ENCODE measurements at places on chromosomes 11 and 22. TPM values are rescaled to one million over a fixed set of nuclear protein-coding genes. Genes with fewer than 3 reads are reported as not detected.

Gene PGR
- 0.35 TPM for total RNA-seq

Gene PHLDA2
- total RNA-seq = 0.16 TPM

Gene DTX4
- total RNA-seq = 16.3 TPM

Gene UPK3A
- not detected for total RNA-seq

Gene SNX32
- total RNA-seq = 0.58 TPM

Gene BRSK2
- total RNA-seq = 77.6 TPM

Gene TRPM5
- 0.70 TPM for total RNA-seq

Gene SEC14L2
- 3.4 TPM for total RNA-seq

Gene SYT9
- total RNA-seq = 1.5 TPM

DNA sequence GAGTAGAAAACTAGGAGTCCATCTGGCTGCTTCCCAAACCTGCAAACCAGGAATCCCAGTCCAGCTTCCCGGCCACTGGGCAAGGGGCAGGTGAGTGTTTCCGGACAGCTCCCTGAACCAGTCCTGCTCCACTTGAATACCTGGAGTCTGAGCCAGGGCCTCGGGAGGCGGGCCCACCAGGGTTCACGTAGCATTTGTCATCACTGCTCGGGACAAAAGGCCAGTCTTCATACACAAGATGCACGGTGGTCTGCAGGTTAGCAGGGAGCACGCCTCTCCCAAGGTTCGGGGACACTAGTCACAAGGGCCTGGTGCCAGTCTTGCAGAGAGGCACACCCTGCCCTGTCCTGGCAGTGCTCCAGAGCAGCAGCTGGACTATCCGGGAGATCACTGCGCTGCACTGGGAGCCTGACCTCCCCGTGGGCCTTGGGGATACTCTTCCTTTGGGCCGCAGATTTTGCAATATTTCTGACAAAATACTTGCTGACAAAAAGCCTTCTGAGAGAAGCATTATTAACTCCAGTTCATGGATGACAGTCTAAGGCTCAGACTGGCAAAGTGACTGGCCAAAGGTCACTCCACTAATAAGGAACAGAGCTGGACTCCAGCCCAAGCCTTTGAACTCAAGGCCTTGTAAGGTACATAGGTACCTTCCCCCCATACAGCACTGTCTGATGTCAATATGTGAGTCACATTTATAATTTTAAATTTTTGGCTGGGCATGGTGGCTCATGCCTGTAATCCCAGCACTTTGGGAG is 25.1 kb downstream of the CD6 start:
- H3K36me3 ChIP-seq = no peaks in the 10 kb centered on the region
- H3K27ac ChIP-seq = peak overlapping the region; percentile 71
- H3K4me3 ChIP-seq = no peak overlapping the region
- DNase-seq = peak; percentile 87
- H3K27me3 ChIP-seq = no peaks in the 10 kb centered on the region

- H3K4me3 ChIP-seq = no peak overlapping the region
- H3K4me1 ChIP-seq = no peaks in the 10 kb centered on the region
- H3K27me3 ChIP-seq = no peaks in the 10 kb centered on the region
- no peak for DNase-seq
- H3K36me3 ChIP-seq = no peaks in the 10 kb centered on the region
Observed at GRCh38 chr22:33389936-33390335, 331.8 kb upstream of the SYN3 start.

GRCh38 chr11:1256257-1257045 is 33.6 kb downstream of the MUC5B start:
- DNase-seq = no peak
- H3K4me3 ChIP-seq = no peak overlapping the region
- no peaks in the 10 kb centered on the region for H3K27me3 ChIP-seq
- H3K27ac ChIP-seq = no peak overlapping the region
- no peaks in the 10 kb centered on the region for H3K4me1 ChIP-seq
- H3K36me3 ChIP-seq = no peaks in the 10 kb centered on the region

DNA sequence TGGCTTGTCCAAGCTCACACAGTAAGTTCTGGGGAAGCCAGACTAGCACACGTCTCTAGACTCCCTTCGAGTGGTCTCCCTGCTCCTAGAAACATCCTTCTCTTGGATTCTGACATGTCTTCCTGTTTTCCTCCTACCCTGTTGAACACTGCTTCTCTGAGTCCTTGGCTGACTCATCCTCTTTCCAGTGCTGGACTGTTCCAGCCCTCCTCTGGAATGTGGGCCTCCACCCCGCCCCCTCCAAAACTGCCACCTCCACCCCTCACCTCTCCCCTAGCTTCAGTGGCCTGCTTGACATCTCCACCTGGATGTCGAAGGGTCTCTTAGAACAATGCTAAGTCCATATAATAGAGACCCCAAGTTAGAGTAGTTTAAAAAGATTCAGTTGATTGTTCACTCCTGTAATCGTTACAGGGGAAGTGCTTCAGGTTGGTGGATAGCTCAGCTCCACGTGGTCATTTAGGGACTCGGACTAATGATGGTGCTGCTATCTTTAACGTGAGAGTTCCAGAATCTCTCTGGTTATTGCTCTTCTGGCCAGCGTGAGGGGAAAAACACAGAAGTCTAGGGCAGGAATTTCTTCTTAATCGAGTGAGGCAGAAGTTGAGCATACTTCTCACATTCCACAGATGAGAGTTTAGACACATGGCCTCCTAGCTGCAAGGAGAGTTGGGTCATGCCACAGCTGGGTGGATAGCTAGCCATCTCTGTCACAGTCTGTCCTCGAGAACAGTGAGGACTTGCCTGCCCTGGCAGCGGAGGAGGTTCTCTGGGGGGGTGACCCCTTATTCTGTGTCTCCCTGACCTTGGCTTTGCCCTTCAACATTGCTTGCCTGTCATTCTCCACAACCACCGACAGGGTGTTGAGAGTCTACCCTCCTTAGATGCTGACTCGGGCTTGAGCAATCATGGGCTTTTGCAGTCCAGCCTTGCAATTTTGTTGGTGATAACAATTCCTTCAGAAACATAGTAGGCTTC is 4.7 kb upstream of the C11orf96 start:
- no peak overlapping the region for H3K27ac ChIP-seq
- H3K4me3 ChIP-seq = no peak overlapping the region
- no peaks in the 10 kb centered on the region for H3K36me3 ChIP-seq
- no peaks in the 10 kb centered on the region for H3K27me3 ChIP-seq

GRCh38 chr22:45321827-45322226 is 12.1 kb downstream of the FAM118A start:
- no peak overlapping the region for H3K4me3 ChIP-seq
- H3K36me3 ChIP-seq = no peaks in the 10 kb centered on the region
- H3K4me1 ChIP-seq = no peaks in the 10 kb centered on the region
- H3K27me3 ChIP-seq = no peaks in the 10 kb centered on the region

DNA sequence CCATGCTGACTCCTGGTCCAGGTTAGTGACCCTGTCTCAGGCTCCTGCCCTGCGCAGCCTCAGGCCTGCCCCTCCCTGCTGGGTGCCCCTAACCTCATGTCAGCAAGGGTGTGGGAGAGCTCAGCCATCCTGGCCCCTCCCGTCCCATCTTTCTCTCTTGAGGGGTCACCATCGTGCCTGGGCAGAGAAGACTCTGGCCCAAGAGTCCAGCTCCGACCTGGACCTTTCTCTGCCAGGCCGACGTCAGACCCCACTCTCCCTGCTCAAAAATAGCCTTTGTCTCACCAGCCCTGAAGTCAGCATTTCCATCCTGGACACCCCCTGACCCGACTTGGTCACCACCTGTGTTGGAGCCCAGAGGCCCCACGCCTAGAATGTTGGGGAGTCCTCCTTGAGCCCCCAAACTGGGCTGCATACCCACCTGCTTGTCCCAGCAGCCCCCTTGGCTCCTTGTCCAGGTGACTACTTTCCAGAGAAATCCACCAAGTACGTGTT is 4.9 kb downstream of the SCGB1C1 start:
- H3K36me3 ChIP-seq = peaks cover 15% of the 10 kb centered on the region
- no peaks in the 10 kb centered on the region for H3K27me3 ChIP-seq
- DNase-seq = peak; percentile 31
- no peak overlapping the region for H3K27ac ChIP-seq
- no peak overlapping the region for H3K4me3 ChIP-seq

- H3K4me3 ChIP-seq = no peak overlapping the region
- H3K36me3 ChIP-seq = no peaks in the 10 kb centered on the region
- no peaks in the 10 kb centered on the region for H3K4me1 ChIP-seq
- H3K27me3 ChIP-seq = no peaks in the 10 kb centered on the region
- no peak for DNase-seq
Observed at GRCh38 chr22:49380095-49380827, 447.4 kb downstream of the BRD1 start.

DNA sequence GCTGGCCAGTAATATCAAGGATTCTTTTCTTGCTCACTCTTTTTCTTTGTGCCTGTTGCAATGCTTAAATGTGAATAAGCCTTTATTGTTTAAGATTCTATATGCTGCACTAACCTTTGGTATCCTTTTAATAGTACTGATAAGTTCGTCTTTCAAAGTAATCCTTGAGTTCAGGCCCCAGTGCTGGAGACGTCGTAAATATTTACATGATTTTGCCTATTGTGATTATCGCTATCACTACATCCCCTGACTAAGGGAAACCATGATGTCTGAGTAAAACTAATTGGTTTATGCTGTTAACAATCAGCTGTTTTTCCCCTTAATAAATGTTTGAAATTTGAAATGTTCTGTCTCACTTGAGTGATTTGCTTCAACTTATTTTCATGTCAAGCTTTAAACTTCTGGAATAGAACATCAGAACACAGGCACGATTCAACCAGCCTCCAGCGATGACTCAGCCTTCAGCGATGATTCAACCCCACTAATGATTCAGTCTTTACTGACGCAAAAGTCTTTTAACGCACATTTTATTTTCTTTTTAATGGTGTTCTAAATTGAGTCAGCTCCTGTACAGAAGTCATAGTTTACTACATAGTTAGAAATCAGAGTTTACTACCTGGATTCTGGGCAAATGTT is 3.9 kb downstream of the HTATIP2 start:
- no peaks in the 10 kb centered on the region for H3K4me1 ChIP-seq
- DNase-seq = no peak
- H3K27me3 ChIP-seq = no peaks in the 10 kb centered on the region
- H3K36me3 ChIP-seq = no peaks in the 10 kb centered on the region
- H3K4me3 ChIP-seq = no peak overlapping the region

GRCh38 chr22:47775686-47776085 is 1013.2 kb downstream of the TBC1D22A start:
- no peaks in the 10 kb centered on the region for H3K36me3 ChIP-seq
- no peak for DNase-seq
- H3K27me3 ChIP-seq = no peaks in the 10 kb centered on the region
- no peak overlapping the region for H3K4me3 ChIP-seq
- H3K4me1 ChIP-seq = no peaks in the 10 kb centered on the region
- H3K27ac ChIP-seq = no peak overlapping the region

DNA sequence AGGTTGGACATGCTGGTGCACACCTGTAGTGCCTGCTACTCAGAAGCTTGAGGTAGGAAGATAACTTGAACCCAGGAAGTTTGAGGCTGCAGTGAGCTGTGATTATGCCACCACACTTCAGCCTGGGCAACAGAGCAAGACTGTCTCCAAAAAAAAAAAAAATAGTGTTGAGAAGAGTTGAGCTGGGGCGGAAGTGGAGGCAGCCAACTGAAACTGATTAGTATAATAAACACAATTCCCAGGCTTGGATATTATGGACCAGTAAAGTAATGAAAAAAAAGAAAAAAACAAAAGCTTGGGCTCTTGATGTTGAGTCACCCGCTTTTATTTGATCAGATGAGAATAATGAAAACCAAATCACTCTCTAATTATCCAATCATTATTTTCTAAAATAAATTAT is 21.0 kb downstream of the LDLRAD3 start:
- H3K27me3 ChIP-seq = no peaks in the 10 kb centered on the region
- no peak overlapping the region for H3K27ac ChIP-seq
- no peak overlapping the region for H3K4me3 ChIP-seq
- DNase-seq = no peak
- no peaks in the 10 kb centered on the region for H3K36me3 ChIP-seq

GRCh38 chr11:202490-202889 is 4.7 kb downstream of the BET1L start:
- H3K4me3 ChIP-seq = no peak overlapping the region
- no peak for DNase-seq
- no peak overlapping the region for H3K27ac ChIP-seq

- H3K27me3 ChIP-seq = no peaks in the 10 kb centered on the region
- H3K4me3 ChIP-seq = peak overlapping the region; percentile 62
- peaks cover 6% of the 10 kb centered on the region for H3K4me1 ChIP-seq
- peak overlapping the region; percentile 31 for H3K27ac ChIP-seq
- no peak for DNase-seq
- H3K36me3 ChIP-seq = no peaks in the 10 kb centered on the region
Observed at GRCh38 chr11:68312780-68313573, 586 bp downstream of the LRP5 start.

DNA sequence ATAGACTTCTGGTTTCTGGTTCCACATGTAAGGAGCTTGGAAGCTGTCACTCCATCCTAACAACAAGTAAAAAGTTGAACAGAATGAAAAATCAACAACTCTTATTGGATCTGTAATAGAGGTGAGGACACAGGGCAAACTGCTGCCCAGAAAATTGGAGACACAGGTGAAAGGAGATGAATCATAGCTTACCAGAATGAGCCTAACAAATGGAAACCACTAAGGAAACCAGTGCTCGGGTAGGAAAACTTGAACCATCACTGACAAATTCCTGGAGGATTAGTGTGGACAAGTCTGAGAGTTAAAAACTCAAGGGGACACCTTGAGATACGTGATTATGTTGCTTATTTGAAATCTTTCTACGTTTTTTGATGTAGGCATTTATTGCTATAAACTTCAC is 52.1 kb downstream of the GDPD4 start:
- H3K27me3 ChIP-seq = no peaks in the 10 kb centered on the region
- no peak overlapping the region for H3K27ac ChIP-seq
- DNase-seq = no peak
- peaks cover 3% of the 10 kb centered on the region for H3K4me1 ChIP-seq
- H3K4me3 ChIP-seq = no peak overlapping the region
- no peaks in the 10 kb centered on the region for H3K36me3 ChIP-seq

DNA sequence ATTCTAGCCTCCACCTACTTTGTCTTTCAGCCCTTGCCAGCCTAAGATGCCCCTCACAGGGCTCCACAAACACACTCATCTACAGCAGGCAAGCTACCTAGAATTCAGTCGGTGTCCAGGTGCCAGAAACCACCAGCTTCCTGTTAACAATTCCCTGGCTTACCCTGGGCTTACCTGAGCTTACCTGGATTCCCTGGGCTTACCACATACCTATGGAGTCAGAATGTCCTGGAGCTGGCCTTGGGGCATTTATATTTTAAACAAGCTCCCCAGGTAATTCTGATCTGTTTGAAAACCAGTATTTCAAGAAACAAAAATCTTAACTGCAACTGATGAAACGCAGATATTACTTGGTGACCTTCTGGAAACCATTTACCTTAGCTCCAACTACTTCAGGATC is 123.6 kb downstream of the SLC1A2 start:
- peaks cover 3% of the 10 kb centered on the region for H3K4me1 ChIP-seq
- H3K36me3 ChIP-seq = no peaks in the 10 kb centered on the region
- peak overlapping the region; percentile 52 for H3K27ac ChIP-seq
- no peaks in the 10 kb centered on the region for H3K27me3 ChIP-seq

- no peak overlapping the region for H3K4me3 ChIP-seq
- DNase-seq = no peak
- H3K27me3 ChIP-seq = no peaks in the 10 kb centered on the region
- no peak overlapping the region for H3K27ac ChIP-seq
- no peaks in the 10 kb centered on the region for H3K36me3 ChIP-seq
Observed at GRCh38 chr11:2553198-2553597, 108.4 kb downstream of the KCNQ1 start.
